Foreskin keratinocyte (primary cell): ENCODE measurements at places on chromosomes 16 and 17. TPM values are rescaled to one million over a fixed set of nuclear protein-coding genes. Genes with fewer than 3 reads are reported as not detected.

ADORA2B gene
- 17.7 and 42.6 TPM in 2 replicates for polyA plus RNA-seq

CDYL2 gene
- polyA plus RNA-seq = 1.3 and 1.5 TPM in 2 replicates

ZNF469 gene
- polyA plus RNA-seq = 0.01 TPM in 1 of 2 replicates, not detected in the other

CLEC19A gene
- not detected in 2 replicates for polyA plus RNA-seq

NT5M gene
- polyA plus RNA-seq = 1.1 and 1.2 TPM in 2 replicates

ERBB2 gene
- polyA plus RNA-seq = 20.9 and 22.2 TPM in 2 replicates

KRTAP16-1 gene
- not detected in 2 replicates for polyA plus RNA-seq

NSMCE1 gene
- 88.8 and 91.5 TPM in 2 replicates for polyA plus RNA-seq

TNK1 gene
- 6.5 and 9.3 TPM in 2 replicates for polyA plus RNA-seq

SPNS2 gene
- 0.22 and 0.47 TPM in 2 replicates for polyA plus RNA-seq

QRICH2 gene
- 1.0 and 1.8 TPM in 2 replicates for polyA plus RNA-seq

GPR142 gene
- polyA plus RNA-seq = not detected in 2 replicates

KRTAP4-3 gene
- polyA plus RNA-seq = not detected in 2 replicates

TP53TG3 gene
- polyA plus RNA-seq = not detected in 2 replicates

WNK4 gene
- polyA plus RNA-seq = 0.23 and 0.25 TPM in 2 replicates

NEUROD2 gene
- not detected in 2 replicates for polyA plus RNA-seq
